ENCODE measurements at places on chromosomes 3 and 15.

DNA sequence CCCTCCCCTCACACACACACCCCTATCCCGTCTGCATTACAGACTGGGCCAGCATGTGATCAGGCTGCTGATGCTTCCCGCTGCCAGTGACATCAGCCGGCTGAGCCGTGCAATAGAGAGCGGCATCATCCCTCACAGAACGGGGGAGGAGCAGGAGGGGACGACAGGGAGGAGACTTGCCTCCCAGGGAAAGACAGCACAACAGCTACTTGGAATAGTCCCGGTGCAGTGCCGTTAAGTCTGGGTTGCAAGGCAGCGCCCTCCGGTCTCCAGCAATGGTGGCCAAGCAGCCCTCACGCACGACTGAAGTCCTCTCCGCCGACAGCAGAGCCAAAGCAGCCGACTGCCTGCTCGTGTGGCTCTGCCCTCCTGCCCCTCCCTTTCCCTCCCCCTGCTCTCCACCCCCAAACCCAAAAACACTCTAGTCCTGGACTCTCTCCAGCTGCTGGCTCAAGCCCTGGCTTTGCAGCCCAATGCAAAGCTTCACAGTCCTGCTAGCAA is 31.5 kb upstream of the RPS17 start:
- no peaks in the 10 kb centered on the region for H3K36me3 ChIP-seq
- H3K4me3 ChIP-seq = no peak overlapping the region
- H3K4me1 ChIP-seq = peaks cover 3% of the 10 kb centered on the region
- peaks cover 17% of the 10 kb centered on the region for H3K27me3 ChIP-seq
- H3K27ac ChIP-seq = no peak overlapping the region
- no peak for DNase-seq

DNA sequence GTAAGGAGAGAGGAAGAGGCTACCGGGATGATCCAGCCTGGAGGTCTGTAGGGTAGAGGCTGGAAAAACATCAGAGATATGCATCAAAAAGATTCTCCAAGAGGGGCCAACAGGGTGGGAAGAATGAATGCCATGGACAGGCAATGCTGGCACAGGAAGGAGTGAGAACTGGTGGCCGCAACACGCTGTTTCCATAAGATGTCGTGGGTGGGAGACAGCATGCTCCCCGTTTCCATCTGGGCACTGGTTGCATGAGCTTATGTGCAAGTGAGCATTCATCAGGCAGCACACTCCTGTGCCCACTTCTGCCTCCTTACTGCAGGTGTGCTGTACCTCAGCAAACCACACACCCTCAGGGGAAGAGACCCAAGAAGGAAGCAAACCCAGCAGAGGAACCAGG is 59.4 kb downstream of the GABRB3 start:
- H3K4me1 ChIP-seq = no peaks in the 10 kb centered on the region
- no peak overlapping the region for H3K27ac ChIP-seq
- no peak overlapping the region for H3K4me3 ChIP-seq
- no peak for DNase-seq
- H3K36me3 ChIP-seq = peaks cover 5% of the 10 kb centered on the region

GRCh38 chr15:51580385-51580784 is 42.2 kb downstream of the DMXL2 start:
- H3K4me3 ChIP-seq = no peak overlapping the region
- H3K27me3 ChIP-seq = no peaks in the 10 kb centered on the region
- H3K36me3 ChIP-seq = no peaks in the 10 kb centered on the region
- no peaks in the 10 kb centered on the region for H3K4me1 ChIP-seq
- H3K27ac ChIP-seq = no peak overlapping the region

DNA sequence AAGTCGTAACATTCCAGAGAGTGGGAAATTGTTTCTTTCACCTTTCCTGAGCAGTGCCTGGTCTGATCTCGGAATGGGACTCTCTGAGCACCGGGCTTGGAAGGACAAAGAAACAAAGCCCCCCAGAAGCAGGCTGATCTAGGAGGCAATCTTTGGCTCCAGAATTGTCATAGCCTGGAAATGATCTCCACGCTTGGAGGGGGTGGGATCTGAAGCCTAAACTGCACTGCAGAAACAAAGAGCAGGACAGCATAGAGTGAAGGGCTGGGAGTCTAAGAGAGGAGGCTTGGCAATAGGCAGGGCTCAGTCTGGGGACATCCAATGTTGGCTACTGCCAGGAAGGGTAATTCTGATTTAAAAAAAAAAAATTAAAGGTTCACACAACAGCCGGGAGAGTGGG is 1.9 kb downstream of the CRABP1 start:
- peaks cover 4% of the 10 kb centered on the region for H3K4me1 ChIP-seq
- no peaks in the 10 kb centered on the region for H3K36me3 ChIP-seq
- H3K4me3 ChIP-seq = no peak overlapping the region
- no peak for DNase-seq
- H3K27ac ChIP-seq = no peak overlapping the region

DNA sequence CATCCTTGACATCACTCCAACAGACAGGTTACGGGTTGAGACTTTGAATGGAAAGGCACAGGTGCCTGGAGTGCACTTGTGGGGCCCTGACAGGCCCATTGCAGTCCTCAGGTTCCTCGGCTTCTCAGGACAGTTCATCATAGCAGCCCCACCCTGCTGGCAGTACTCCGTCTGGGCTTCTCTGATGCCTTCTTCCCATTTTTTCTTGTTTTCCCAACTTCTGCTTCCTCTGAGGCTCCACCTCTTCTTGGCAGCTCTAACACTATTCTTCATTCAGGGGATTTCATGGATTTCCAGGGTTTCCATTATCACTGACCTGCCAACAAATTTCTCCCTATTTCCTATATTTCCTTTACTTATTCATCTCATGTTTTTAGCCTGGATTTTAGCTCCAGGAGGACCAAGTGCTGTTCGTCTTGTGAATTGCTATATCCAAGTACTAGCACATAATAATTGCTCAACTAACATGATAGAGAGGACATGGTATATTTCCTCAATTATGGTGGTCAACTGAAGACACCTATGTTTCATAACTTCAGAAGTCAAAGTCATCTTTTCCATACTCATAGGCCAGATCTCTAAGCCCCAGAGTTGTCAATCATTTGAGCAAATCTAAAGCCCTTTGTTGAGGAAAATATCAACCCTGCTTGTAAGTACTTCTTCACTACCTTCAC is 16.2 kb downstream of the NCEH1 start:
- no peak overlapping the region for H3K27ac ChIP-seq
- H3K36me3 ChIP-seq = no peaks in the 10 kb centered on the region
- H3K27me3 ChIP-seq = no peaks in the 10 kb centered on the region
- no peak overlapping the region for H3K4me3 ChIP-seq
- H3K4me1 ChIP-seq = peaks cover 9% of the 10 kb centered on the region

DNA sequence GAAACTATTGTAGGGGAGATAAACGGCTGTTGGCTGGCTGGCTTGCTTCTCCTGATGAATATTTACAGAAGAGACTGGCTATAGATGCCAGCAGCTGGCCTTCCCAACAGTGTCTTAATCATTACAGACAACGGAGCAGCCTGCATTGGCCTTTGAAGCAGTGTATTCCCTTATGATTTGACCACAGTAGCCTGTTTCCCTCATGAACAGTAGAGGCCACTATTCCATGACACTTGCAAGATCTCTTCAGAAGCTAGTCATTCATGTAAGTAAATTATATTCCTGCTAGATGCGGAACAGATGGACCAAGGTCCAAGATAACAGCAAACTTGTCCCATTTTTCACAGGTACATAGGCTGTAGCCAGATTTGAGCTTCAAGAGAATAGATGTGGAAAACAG is 47.3 kb downstream of the TMCO5A start:
- no peaks in the 10 kb centered on the region for H3K4me1 ChIP-seq
- peaks cover 4% of the 10 kb centered on the region for H3K27me3 ChIP-seq
- no peaks in the 10 kb centered on the region for H3K36me3 ChIP-seq
- DNase-seq = no peak

DNA sequence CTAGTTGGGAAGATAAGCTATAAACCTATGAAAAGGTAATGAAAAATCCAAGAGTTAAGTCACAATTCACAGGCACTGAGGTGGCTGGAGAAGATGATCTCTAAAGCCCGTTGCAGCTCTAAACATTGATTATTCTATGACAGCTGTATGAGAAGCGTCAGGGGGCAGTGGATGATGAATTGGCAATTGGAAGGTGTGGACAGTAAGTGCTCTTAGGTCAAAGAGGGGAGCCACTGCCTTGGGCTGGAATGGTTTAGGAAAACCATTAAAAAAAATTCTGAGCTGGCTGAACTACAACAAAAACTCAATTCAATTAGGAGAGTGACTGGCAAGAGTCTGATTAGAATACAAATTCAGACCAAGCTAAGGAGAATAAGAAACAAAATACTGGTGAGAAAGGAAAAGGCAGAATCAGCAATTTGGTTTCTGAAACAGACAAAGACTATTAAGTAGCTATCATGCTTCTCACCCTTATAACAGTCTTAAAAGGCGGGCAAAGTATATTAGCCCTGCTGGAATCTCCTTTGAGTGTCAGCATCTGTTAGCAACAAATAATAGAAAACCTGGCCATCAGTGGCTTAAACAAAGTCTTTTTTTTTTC is 8.8 kb upstream of the NMD3 start:
- no peaks in the 10 kb centered on the region for H3K4me1 ChIP-seq
- H3K27me3 ChIP-seq = peaks cover 10% of the 10 kb centered on the region
- no peak for DNase-seq
- no peak overlapping the region for H3K27ac ChIP-seq

GRCh38 chr15:46309914-46310313 is 675.1 kb downstream of the SQOR start:
- no peak overlapping the region for H3K4me3 ChIP-seq
- no peaks in the 10 kb centered on the region for H3K27me3 ChIP-seq
- no peak overlapping the region for H3K27ac ChIP-seq
- no peaks in the 10 kb centered on the region for H3K36me3 ChIP-seq
- no peaks in the 10 kb centered on the region for H3K4me1 ChIP-seq

GRCh38 chr15:45714590-45715488 is 80.0 kb downstream of the SQOR start:
- H3K4me3 ChIP-seq = no peak overlapping the region
- peak; percentile 51 for DNase-seq
- no peaks in the 10 kb centered on the region for H3K4me1 ChIP-seq
- no peaks in the 10 kb centered on the region for H3K36me3 ChIP-seq
- no peak overlapping the region for H3K27ac ChIP-seq

GRCh38 chr3:143267989-143268388 is 148.4 kb downstream of the CHST2 start:
- peaks cover 13% of the 10 kb centered on the region for H3K4me1 ChIP-seq
- no peak overlapping the region for H3K27ac ChIP-seq
- DNase-seq = no peak
- H3K27me3 ChIP-seq = no peaks in the 10 kb centered on the region

GRCh38 chr3:157045238-157045850 is 114.6 kb downstream of the CCNL1 start:
- peaks cover 6% of the 10 kb centered on the region for H3K27me3 ChIP-seq
- H3K4me1 ChIP-seq = no peaks in the 10 kb centered on the region
- H3K4me3 ChIP-seq = no peak overlapping the region
- no peak for DNase-seq
- H3K36me3 ChIP-seq = no peaks in the 10 kb centered on the region

DNA sequence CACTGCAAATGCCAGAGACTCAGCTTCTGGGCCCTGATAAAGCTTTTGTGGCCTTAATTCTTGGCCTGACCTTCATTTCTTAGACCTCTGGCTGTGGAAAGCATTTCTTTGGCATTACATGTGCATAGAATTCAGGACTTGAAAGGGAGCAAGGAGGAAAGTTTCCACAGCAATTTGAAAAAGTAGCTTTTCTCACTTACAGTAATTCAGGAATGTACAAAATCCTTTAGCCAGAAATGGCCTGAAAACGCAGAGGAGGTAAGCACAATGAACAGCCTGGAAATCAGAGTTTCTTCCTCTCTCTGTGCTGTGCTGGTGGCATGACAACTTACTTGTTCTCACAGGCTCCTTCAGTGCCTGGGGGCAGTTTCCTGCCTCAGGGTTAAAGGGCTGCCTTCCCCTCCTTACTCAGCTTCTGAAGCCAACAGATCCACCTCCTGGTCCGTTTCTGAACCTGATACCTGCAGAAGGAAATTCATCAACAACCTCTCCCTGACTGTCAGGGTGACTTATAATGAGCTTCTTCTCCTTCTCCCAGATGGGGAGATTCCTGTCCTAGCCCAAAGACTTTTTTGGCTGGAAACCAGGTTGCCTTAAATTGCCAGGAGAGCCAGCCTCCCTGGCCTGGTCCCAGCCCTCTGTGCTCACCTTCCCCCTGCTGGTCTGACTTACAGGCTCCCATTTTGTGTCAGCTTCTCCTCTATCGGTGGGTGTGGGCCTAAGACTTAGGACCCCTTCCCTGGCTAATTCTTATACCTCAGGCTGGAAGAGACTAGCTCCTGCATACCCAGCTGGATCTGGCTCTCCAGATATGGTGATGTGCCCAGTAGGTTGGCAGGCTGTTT is 102.3 kb downstream of the MYRIP start:
- no peaks in the 10 kb centered on the region for H3K4me1 ChIP-seq
- no peak for DNase-seq
- H3K36me3 ChIP-seq = no peaks in the 10 kb centered on the region
- peaks cover 2% of the 10 kb centered on the region for H3K27me3 ChIP-seq

GRCh38 chr3:47512416-47513124 is 942 bp downstream of the ELP6 start:
- H3K36me3 ChIP-seq = peaks cover 18% of the 10 kb centered on the region
- H3K27me3 ChIP-seq = peaks cover 3% of the 10 kb centered on the region
- peak overlapping the region; percentile 95 for H3K27ac ChIP-seq
- peaks cover 19% of the 10 kb centered on the region for H3K4me1 ChIP-seq

DNA sequence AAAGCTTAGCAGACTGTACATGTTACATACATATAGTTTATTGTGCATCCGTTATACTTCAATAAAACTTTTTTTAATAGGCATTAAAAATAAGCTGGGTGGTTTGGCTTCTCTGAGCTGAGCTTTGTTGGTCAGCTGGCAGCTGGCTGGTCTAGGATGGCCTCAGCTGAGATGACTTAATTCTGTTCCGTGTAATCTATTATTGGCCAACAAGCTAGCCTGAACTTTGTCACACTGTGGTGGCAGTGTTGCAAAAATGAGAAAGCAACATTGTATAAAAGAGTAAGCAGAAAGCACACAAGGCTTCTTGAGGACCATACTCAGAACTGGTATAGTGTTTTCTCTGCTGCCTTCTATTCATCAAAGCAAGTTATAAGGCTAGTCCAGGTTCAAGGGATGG is 45.2 kb downstream of the CGGBP1 start:
- H3K27me3 ChIP-seq = peaks cover 2% of the 10 kb centered on the region
- no peak overlapping the region for H3K4me3 ChIP-seq
- H3K4me1 ChIP-seq = peaks cover 4% of the 10 kb centered on the region

- H3K27me3 ChIP-seq = no peaks in the 10 kb centered on the region
- H3K27ac ChIP-seq = peak within 1 kb of the TSS; percentile 81
- H3K4me3 ChIP-seq = peak within 1 kb of the TSS; percentile 71
- H3K36me3 ChIP-seq = peaks cover 42% of the 10 kb centered on the region
- peaks cover 35% of the 10 kb centered on the region for H3K4me1 ChIP-seq
- peak; percentile 44 for DNase-seq
These were observed at the start of gene TTLL3 for GRCh38 chr3:9809615-9810432. TTLL3 (plus strand) TSS chr3:9810262; CDS start chr3:9810662, 400 bp downstream.

DNA sequence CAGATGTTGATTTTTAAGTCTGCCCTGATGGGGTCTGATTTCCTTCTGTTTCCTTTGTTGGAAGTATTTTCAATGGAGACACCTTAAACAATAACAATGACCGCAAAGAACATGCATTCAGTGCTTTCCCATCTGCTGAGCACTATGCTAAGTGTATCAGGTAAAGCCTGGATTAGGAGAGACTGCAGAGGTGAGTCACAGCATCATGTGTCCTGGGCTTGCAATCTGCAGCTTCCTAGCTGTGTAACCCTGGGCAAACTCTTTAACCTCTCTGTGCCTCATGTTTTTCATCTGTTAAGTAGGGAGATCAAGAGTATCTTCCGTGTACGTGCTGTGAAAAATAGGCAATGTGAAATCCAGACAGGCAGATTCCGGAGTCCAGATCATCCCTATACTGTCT is 13.3 kb upstream of the CHRNB4 start:
- H3K4me3 ChIP-seq = no peak overlapping the region
- H3K27me3 ChIP-seq = no peaks in the 10 kb centered on the region
- DNase-seq = no peak
- H3K36me3 ChIP-seq = no peaks in the 10 kb centered on the region
